ENCODE measurements at places on chromosomes 13 and 19.

- DNase-seq: no peak
Observed at GRCh38 chr19:46533621-46534081, 38.0 kb upstream of the PNMA8B start.

DNA sequence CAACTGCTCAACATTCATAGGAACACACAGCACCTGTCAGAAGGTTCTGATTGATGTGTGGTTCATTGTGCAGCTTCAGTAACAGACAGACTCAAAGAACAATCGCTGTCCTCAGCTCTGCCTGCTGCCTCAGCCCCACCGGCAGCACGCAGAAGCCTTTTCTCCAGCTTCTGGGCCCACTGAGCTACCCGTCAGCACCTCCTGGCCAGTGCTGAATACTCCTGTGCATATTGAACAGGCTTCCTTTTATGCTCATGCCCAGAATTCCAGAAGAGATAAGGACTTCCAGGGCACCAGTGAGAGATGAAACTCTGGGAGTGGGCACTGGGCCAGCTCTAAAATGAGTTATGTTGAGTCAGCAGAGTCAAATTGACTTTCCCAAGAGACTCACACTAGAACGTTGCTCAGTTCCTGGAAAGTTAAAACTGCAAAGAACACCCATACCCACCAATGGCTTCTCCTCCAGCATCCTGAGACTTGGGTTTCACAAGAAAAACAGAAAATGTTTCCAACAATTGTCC lies 119.3 kb downstream of the COL4A1 start:
- DNase-seq: no peak

- peak; percentile 48 for DNase-seq
Observed at GRCh38 chr19:34145741-34146202, 26.5 kb upstream of the LSM14A start.

DNA sequence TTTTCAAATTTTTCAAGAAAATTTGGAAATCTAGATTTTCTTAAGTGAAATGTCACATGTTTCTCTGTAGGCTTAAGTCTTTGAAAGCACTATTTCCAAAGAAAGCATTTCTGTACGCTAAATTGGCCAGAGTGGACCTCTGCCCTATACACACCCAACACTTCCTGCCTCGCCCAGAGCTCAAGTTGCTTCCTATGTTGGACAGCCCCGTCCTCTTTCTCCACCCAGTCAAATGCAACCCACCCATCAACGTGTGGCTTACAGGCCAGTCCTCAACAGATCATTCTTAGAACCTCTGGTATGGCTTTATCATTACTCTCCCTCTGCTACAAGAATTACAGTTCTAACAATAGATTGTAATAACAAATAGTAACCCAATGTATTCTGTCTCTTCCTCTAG lies 24.2 kb downstream of the KLF12 start:
- DNase-seq: no peak

DNA sequence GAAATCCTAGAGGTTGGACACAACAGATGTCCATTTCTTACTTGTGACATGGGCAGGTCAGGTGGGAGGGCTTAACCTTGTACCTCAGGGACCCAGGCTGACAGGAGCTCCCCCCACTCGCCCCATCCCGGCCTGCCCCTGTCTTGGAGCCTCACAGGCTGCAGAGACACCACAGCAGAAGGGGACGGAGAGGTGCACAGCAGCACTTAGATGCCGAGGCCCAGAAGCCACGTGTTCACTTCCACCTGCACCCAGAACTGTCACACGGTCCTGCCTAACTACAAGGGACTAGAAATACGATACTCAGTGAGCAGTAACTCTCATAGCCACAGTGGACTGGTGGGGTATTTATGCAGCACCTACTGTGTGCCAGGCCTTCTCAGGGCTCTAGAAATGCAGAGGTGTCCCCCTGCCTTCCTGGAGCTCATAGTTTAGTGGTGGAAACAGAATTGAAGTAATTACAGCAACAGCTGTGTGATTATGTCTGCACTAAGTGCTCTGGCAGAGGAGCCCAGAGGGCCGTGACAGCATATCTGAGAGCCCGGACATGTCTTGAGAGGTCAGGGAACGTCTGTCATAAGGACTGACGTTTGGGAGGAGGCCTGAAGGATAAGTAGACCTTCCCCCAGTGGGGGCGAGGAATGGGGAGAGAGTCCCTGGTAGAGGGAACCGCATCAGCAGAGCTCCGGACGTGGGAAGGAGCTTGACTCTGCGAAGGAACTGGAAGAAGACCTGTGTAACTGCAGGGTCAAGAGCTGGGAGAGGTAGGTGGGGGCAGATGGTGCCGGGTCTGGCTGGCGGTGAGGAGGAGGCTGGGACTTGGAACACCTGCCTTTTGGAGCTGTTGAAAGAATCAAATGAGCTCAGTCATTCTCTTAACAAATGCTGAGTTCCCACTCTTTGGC lies 130.0 kb downstream of the SIPA1L3 start:
- no peak for DNase-seq

DNA sequence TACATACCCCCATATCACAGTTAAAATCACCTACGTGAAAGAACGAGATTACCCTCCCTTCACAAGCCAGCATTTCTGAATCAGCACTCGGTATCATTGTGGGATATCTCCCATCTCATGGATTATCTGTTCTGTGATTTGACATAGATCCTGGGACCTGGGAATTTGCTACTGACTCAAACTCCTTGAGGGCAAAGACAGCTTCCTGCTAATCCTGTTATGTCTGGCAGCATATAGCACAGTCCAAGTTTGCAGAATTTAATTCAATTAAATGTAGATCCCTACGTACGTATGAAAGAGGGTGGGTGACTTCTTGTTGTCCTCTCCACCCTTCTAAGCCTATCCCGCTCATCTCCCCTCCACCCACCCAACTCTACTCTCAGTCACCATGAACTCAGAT lies 476.5 kb downstream of the KLF5 start:
- DNase-seq: no peak

GRCh38 chr19:38375098-38375493 lies 725 bp downstream of the PSMD8 start:
- no peak for DNase-seq

GRCh38 chr13:27971776-27972477 lies 2.8 kb upstream of the CDX2 start:
- DNase-seq: no peak
